Dermis microvascular lymphatic vessel endothelial cell (primary cell): ENCODE measurements at places on chromosomes 13 and 19.

DNA sequence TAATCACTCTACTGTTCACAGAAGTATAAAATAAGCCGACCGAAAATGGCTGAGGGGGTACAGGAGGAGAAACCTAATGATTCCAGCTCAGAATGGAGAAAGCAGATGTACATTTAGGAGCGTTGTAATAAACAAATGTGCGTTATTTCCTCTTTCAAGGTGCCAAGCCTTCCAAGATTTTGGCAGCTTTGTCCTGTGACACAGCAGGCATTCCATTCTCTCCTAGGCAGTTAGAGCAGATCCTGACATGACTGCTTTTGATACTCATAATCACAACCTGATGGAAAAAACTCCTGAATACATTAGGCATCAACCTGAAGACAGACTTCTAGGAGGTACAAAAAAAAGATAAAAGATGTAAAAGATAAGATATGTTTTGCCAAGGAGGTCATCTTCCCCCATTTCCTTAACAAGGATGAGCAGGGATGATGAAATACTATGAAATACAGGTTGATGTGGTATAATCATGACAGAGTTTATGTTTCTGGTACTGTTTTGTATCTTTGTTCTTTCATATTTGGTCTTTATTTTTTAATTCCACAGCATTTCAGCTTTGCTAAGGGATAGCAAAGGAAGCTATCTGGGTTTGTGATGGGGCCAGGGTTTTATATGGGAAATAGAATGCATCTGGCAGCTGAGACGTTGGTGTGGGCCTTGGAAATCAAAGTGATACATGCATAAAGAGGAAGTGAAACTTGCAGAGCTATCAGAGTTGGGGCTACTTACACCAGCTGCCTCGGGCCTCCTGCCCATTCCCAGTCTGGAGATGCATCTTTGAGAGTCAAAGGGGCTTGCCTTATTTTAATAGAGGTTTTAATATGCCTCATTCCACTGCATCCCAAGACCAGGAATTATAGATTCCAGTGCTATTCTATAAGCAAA lies 222.5 kb downstream of the OXGR1 start:
- no peak for DNase-seq

GRCh38 chr19:13782537-13782936 lies 8.3 kb downstream of the C19orf53 start:
- DNase-seq: no peak

- DNase-seq: no peak
Observed at GRCh38 chr13:84279166-84279565, 396.9 kb upstream of the SLITRK1 start.

DNA sequence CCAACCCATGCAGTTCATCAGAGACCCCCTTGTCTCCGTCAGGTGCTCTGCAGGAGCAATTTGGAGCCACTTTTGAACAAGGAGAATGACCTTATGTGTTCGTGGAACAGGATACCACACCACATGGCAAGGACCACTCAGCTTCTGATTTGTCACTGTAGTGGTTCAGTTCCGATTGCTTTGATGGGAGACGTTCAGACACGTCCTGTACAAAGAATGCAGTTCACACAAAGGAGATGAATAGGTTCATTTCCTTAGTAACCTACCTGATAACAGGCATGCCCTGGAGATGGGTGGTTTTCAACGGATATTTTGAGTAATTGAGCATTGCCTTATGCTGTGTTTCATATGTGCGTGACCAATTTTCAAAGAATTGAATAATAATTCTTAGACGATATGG lies 17.2 kb downstream of the FGF9 start:
- no peak for DNase-seq

DNA sequence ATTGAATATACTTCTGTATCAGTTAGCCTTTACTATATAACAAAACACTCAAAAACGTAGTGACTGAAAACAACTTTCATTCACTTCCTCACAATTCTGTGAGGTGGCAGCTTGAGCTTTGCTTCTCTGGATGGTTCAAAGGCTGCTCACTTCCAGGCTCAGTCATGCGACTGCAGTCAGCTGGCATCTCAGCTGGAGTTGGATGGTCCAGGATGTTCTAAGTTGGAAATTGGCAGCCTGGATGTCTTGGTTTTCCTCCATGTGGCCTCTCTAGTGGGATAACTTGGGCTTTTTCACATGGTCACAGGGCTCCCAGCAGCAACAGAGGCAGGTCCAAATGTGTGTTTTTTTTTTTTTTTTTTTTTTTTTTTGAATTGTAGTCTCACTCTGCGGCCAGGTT lies 204.4 kb downstream of the LACC1 start:
- no peak for DNase-seq

DNA sequence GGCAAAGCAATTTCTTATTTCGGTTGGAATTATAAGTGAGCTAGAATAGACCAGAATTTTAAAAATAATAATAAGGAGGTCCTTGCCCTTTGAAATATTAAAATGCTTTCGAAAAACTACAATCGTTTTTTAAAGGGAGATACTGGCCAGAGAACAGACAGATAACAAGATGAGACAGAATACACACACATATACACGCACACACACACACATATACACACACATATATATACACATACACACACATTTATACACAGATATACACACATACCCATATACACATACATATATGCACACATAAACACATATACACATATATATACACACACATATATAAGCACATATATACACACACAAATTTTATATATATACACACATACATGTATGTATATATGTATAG lies 175.3 kb upstream of the MIR17HG start:
- no peak for DNase-seq

GRCh38 chr13:44011036-44011435 lies 131.3 kb downstream of the LACC1 start:
- no peak for DNase-seq

GRCh38 chr13:106514928-106515634 lies 20.4 kb downstream of the EFNB2 start:
- DNase-seq: no peak
